ENCODE measurements at places on chromosomes 5 and 9. TPM values are rescaled to one million over a fixed set of nuclear protein-coding genes. Genes with fewer than 3 reads are reported as not detected.

Gene PRSS3
- not detected for total RNA-seq

Gene PAEP
- not detected for total RNA-seq

Gene OTP
- not detected for total RNA-seq

Gene SVEP1
- not detected for total RNA-seq

Gene STOML2
- 96.9 TPM for total RNA-seq

Gene NR2F1
- total RNA-seq: not detected

DNA sequence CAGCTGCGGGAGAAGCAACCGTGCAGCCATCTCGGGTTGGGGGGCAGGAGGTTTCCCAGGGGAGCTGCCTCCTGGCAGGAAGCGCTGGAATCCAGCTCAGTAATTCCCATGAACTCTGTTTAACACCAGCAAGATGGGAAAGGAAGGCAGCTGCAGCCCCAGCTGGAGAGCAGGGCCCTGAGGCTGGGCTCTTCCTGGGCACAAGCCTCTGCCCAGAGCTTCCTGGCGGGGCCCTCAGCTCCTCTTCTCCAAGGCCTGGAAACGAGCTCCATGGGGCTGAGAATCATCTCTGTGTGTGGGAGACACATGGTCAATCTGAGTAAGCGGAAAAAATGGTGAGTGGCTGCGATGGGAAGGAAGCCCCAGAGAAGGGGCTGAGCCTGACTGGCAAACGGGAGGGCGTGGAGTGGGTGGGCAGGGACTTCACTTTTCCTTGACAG is 6.3 kb downstream of the MRPL36 start:
- peak; percentile 37 for DNase-seq

DNA sequence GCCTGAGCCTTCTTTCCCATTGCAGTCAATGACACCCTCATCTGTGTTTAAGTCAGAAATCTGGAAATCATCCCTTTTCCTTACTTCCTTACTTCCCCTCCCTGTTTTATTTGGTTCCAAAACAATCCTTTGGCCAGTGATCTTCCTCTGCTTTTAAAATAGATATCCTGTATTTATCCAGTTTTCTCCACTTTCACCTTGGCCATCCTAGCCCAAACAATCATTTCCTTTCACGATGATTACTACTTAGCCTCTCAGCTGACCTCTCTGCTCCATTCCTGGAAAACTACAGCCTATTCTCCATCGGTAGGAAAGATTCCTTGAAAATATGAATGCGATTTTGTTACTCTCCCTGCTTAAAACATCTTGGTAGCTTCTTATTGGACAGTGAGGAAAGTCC is 565.4 kb downstream of the TLR4 start:
- no peak for DNase-seq

DNA sequence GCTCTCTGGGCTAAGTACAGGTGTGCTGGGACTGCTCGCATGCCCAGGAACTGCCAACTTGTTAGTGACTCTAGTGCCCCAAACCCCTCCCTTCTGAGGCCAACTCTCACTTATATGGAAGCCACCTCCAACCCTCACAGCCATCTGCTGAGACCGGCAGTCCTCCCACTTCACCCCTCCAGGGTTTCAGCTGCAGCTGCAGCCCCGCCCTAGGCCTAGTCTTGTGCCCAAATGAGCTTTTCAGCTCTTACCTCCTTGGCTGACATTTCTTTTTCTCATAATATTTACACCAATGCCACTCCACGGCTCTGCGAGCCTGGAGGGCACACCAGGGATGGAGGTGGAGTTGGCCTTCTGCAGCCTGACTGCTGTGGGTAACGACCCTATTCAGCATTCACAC is 166.6 kb downstream of the ROR2 start:
- no peak for DNase-seq

DNA sequence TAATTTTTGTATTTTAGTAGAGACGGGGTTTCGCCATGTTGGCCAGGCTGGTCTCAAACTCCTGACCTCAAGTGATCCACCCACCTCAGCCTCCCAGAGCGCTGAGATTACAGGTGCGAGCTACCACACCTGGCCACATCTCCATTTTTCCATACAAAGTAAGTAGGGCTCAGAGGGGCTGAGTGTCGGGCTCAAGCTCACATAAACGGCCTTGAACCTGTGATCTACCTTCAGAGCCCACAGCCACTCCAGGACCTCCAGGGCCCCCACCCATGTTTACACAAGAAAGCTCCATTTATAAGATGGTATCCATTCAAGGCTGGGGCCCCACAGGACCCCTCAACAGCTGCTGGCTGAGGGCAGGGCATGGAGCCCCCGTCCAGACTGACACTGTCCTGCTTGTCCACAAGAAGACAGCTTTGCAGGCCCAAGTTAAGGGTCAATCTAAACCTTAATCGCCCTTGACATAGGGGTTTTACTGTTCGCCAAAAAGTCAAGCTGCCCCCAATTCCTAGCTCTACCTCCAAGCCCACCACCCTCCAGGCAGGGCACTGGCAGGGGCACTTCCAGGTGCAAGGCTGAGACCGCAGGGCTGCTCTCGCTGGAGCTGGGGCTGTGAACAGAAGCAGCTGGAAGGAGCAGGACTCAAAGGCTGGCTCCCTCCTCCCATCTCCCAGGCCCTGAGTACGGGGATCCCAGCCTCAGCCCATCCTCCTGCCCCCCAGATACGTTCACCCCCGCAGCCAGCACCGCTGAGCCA is 18.9 kb downstream of the FAM78A start:
- no peak for DNase-seq

GRCh38 chr9:124782661-124783574 is 6.0 kb downstream of the OLFML2A start:
- DNase-seq: peak; percentile 5

DNA sequence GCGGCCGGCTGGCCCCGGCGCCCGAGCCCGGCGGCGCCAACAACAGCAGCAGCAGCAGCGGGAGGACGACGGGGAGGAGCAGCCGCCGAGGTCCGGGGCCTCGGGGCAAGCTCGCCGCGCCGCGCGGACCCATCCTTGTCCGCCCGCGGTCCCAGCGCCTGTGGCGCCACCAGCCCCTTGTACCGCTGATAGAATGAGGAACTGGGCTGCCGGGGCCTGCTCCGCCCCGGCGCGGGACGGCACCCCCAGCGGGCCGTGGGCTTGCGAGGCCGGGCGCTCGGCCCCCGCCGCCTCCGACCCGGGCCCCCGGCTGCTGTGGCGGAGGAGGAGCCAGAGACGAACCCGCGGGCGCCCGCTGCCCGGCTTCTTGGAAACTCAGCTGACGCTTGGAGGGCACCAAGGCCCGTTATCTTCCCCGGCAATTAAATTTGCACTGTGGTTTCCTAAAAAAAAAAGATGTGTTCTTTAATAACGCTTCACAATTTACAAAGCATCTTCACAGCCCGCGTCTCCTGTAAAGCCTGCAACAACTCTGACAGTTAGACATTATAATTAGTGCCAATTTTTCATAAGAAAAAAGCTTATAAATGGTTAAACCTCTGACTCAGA is at the start of gene ARSB:
TSS of gene ARSB (minus strand) at position 195 of the 609 bp plus-strand sequence. CDS start at position 133, 62 bp downstream.
- peak; percentile 66 for DNase-seq

GRCh38 chr9:35406183-35406959 is 83.5 kb upstream of the RUSC2 start:
- DNase-seq: no peak

DNA sequence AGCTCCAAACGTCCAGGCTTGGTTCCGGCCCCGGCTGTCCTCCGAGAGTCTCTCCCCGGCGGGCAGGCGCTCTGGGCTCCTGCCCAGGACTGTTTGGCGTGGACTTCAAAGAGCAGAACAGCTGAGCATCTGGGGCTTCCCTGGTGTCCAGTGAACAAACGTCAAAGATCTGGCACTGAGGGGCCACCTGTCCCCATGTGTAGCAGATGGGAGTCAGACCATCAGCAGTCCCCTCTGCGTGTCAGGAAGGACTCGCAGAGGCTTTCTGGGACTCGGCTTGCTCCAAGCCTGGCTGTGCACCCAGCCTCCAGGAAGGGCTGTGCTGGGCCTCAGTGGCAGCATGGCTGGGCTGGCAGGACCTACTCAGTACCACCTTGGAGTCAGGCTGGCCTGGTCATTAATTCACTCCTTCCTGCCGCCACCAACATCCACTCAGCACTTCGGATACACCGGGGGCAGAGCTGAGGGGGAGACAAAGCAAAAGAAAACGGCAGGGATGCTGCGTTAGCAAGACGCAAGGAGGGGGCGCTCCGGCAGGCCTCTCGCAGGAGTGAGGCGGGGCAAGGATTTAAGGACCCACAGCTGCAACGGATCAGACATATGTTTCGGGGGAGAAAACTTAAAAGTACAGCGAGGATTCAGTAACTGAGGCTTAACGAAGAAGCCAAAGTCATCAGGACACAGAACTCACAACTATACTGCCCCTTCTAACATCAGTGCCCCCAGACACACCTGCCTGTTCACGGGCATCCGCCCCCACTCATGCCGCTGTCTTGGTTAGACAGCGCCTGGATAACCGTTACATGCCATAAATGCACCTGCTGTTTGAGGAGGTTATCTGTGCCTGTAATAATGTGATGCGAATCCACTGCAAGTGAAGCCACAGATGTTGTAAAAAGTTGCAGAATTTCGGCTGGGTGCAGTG is 164.5 kb upstream of the PHYKPL start:
- DNase-seq: no peak

- DNase-seq: no peak
Observed at GRCh38 chr5:22473886-22474285, 379.3 kb downstream of the CDH12 start.

- no peak for DNase-seq
Observed at GRCh38 chr5:54638106-54638505, 120.5 kb downstream of the SNX18 start.

DNA sequence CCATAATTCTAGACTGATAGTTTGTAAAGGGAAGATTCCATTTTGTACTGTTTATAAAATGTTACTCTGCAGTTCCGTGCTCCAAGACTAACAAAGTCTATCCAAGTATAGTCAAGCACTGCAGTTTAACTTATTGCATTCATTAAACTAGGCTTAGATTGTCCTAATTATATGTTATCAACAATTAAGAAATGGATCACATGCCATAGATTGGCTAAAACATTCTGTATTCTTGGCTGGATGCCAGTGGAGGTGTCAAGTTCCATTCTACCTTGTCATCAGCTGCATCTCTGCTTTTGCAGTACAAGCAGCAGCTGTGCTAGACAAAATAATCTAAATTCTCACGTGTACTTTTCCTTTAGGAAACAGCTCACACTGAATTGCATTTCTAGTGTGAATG is 69.4 kb upstream of the MEF2C start:
- no peak for DNase-seq

DNA sequence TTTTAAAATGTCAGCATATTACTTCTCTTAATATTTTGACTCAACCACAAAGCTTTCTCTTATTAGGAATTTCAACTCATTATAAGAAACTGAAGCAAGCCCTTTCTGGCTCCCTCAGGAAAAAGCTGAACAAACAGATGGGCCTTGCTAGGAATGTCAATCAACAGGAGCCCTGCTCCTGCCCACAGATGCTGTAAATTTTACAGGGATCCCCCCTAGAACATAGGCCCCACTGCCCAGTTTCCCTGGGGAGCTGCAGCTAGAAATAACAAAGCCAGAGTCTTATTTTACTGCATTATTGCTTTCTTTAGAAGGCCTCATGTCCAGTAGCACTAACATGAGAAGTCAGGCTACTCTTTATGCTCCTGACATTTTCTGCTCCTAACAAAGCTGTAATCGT is 103.8 kb downstream of the PCSK1 start:
- DNase-seq: no peak

DNA sequence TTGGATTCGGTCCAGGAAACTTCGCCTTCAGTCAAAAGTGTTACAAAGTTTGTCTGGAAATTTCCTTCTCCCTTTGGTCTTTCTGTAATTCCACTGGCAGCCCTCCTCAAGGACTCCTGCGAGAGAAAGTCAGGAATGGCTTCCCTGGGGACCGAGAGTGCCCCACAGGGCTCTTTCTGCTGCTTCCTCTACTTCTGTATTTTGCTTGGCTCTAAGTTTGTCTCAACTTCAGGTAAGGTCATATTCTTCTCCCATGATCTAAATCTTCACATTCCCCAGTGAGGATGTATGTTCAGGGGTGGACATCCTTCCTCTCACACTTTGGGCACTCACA is 10.3 kb upstream of the RIOK2 start:
- no peak for DNase-seq

DNA sequence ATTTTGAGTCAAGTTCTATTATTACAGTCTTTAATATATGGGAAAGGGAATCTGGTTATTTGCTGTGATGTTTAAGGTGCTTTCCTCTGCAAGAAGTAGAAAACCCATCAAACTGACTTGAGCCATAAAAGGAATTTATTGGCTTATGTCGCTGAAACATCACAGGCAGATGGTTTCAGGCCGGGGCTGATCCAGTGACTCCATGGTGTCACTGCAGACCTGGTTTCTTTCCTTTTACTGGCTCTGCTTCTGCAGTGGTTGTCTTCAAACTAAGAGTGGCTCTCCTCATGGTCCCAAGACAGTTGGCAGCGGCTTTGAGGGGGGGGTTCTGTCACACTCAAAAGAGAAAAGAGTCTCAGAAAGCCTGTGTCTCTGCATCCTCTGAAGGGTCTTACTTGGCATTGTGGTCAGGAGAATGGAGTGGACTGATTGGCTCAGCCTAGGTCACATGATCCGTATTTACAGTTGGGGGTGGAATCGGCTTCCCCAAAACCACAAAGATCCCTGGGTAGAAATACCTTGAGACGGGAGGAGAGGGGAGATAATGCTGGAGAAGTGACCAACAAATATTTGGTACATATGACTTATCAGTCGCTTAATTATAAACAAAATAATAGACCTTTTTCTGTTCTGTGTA is 106.3 kb downstream of the DAPK1 start:
- no peak for DNase-seq

DNA sequence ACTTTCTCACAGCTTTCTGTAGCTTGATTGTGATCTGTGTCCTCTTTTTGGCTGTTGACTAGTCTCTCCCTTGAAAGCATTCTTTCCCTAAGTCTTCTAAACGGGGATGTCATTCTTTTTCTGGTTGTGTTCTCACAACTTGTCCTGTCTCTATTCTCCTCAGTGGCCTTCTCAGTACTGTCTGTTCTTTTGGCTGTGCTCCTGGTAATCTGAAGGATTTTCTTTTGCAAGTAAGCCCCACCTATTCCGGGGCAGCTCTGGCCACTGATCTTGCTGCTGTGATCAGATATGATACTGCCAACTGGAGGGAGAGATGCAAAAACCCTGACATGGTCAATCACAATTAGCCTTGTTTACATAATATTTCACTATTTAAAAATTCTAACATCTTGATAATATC is 172.2 kb downstream of the CDC42SE2 start:
- DNase-seq: no peak

GRCh38 chr9:16033921-16034691 is 481.3 kb downstream of the CCDC171 start:
- DNase-seq: no peak

- DNase-seq: no peak
Observed at GRCh38 chr9:127924736-127925444, 5.7 kb downstream of the PIP5KL1 start.

DNA sequence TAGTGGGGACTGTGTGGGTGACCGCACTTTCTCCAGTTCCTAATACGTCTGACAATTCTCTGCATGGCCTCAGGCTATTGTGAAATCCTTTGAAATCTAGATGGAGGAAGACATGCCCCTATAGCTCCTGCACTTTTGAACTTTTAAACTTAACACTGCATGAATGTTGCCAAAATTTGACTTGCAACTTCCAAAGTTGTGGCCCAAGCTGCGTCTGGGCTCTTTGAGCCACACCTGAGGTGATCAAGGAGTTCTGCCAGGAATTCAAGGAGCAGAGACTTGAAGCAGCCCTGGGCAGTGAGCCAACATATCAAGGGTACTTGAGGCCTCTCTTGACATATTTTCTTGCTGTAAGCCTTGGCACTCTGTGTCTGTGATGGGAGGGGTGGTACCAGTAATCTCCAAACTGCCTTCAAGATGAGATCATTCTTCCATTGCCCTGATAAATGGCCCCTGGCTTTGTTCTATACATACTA is 1336.1 kb upstream of the CDH9 start:
- no peak for DNase-seq

GRCh38 chr5:53667621-53668020 is 107.2 kb downstream of the NDUFS4 start:
- no peak for DNase-seq

- peak; percentile 78 for DNase-seq
Observed at GRCh38 chr9:131395157-131396098, 1.5 kb downstream of the PRRC2B start.

Measured in activated CD4-positive, alpha-beta memory T cell treated with anti-CD3 and anti-CD28 coated beads, Interleukin-2, amount 10 ng/mL, durations not matched to agents 7 days and 5 days (primary cell).